GM03348 (cell line): ENCODE measurements at places on chromosomes 16 and 17.
A peak's percentile ranks its signal among the peaks of the same experiment; 100 is the strongest.

GRCh38 chr16:51062039-51062438 is 89.0 kb downstream of the SALL1 start:
- no peak for DNase-seq

DNA sequence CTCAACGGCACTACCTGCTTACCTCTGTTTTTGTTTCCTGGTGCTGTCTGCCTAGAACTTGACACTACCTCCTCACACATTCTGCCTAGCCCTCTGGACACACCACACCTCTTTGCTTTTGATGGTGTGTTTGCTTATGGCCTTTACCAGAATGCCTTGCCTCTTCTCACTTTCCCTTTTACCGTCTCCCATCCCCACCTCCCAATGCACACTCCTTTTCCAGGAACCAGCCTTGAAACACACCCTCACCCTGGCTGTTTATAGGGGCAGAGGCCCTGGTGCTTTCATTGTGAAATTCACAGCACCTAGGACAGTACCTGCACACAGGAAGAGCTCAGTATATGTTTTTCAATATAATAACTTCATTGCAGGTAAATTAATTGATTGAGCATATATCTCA is 56.2 kb downstream of the MAP2K6 start:
- no peak for DNase-seq

GRCh38 chr16:89905511-89906139 is 13.0 kb upstream of the MC1R start:
- no peak for DNase-seq

GRCh38 chr16:16798504-16798903 is 419.6 kb downstream of the NPIPA7 start:
- no peak for DNase-seq

- no peak for DNase-seq
Observed at GRCh38 chr17:46862949-46863348, 11.6 kb downstream of the WNT9B start.

DNA sequence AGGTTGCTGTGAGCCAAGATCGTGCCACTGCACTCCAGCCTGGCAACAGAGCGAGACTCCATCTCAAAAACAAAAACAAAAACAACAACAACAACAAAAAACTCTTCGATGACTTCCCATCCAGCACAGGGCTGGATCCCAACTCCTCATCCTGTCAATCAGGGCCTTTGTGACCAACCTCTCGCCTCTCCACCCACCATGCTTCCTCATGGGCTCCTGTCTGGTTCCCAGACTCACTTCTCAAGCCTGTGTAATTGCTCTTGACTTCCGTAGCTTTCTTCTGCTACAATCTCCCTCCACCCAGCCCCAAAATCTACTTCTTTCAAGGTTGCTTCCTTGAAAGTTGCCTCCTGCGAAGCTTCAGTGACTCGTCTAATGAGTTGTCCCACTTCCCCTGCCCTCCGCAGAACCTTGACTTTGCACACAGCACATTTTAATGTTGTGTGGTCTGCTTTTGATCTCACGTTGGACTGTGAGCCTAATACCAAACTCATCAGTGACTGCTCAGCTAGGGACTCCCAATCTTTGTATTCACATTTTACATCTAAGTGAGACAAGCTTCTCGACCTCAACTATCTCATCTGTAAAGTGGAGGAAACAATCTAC is 936 bp upstream of the RASL10B start:
- no peak for DNase-seq

- no peak for DNase-seq
Observed at GRCh38 chr16:84085773-84086172, 31.0 kb downstream of the MBTPS1 start.

DNA sequence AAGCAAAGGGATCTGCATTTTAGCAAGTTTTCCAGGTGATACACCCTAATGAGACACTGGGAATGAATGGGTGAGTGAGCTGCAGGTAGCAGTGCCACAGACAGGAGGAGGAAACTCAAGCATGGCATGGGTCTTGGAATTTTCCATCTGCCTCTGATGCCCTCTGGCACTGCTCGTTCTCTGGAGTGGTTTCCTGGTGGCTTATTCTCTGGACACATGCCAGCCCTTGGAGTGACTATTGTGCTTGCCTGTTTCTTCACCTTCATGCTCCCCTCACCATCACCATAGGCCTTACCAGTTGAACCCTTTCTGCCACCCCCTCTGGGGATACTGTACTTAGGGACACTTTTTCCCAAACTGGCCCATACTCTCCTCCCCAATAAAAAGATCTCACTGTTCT is 1.6 kb downstream of the COASY start:
- DNase-seq = no peak

GRCh38 chr16:66843191-66843590 is 1.0 kb upstream of the CA7 start:
- no peak for DNase-seq

GRCh38 chr17:49407086-49407485 is 7.6 kb downstream of the PHB1 start:
- DNase-seq = no peak

- DNase-seq = peak; percentile 69
Observed at GRCh38 chr17:6639586-6640535, 650 bp downstream of the KIAA0753 start.

DNA sequence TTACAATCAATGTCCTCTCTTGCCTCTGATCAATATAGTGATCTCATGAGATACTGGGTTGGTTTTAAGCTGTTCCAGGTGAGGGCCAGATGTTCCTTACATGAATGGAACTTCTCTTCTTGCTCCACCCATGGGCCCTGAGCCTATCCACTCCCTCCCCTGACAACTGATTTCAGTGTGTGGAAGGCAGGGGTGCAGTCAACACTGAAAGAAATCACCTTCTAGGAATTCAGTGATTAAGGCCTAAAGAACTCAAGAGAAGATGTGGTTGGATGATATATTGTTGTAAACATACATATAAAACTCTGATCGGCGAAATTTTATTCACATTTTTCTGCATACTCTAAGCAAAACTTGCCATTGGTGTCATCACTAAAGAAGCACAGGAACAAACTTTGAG is 6.7 kb upstream of the GOSR2 start:
- no peak for DNase-seq

- no peak for DNase-seq
Observed at GRCh38 chr16:56534847-56535383, 15.1 kb upstream of the BBS2 start.

DNA sequence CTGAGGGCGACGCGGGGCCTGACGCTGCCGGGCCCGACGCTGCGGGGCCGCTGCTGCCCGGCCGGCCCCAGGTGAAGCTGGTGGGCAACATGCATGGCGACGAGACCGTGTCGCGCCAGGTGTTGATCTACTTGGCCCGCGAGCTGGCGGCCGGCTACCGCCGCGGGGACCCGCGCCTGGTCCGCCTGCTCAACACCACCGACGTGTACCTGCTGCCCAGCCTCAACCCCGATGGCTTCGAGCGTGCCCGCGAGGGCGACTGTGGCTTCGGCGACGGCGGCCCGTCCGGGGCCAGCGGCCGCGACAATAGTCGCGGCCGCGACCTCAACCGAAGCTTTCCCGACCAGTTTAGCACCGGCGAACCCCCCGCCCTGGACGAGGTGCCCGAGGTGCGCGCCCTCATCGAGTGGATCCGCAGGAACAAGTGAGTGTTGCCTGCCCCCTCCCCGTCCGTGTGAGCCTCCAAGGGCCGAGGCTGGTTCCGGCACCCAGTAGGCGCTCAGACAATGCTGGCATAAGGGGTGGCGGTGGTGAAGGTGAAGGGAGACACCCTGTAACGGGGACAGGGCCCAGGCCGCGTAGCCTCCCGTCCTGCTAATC is 676 bp downstream of the CPD start:
- peak; percentile 37 for DNase-seq

GRCh38 chr17:62725791-62726249 is 82.3 kb downstream of the MARCHF10 start:
- no peak for DNase-seq

DNA sequence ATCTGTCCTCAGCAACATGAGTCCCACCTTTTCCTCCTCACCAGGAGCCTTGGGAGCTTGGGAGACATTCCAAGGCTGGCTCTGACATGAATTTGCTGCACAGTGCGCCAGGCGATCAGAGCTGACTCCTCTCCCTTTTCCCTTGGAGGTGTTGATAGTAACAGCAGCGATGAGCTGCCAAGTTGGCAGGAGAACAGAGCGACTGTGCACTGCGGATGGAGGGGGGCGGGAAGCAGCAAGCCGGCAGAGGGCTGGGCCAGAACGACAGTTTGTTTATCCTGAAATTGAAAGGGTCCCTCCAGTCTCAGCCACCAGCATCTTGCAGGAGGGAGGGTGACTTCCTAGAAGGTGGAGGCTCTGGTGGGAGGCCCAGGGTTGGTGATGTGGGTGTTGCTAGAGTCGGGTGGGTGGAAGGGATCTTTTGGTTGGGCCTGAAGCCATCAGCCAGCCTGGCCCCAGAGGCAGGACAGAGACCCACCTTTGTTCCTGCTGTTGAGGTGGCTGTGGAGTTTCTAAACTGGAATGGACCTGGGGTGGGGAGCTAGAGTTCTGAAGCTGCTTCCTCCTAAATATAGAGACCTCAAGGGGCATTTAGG is 22.5 kb upstream of the DYNLL2 start:
- peak; percentile 34 for DNase-seq

DNA sequence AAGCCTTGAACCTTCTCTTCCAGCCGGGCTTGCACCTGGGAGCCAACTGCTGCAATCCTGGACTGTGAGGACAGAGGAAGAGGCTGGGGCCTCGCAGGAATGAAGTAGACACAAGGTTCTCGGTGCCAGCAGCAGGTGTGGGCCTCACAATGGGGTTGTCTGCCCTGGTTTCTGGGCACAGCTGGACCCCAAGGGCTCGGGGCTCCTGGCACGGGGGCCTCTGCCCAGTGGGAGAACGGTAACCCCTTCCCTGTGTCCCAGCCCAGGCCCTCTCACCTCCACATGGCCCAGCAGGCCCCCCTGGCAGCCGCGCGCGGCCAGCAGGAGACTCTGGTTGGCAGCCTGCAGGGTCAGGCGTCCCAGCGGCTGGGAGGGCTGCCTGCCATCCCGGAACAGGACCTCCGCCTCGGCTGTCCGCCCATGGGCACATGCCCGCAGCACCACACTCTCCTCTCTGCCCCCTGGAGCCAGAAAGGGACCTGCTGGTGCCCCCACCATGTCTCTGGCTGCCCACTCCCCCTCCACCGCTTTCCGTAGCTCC is 46.9 kb downstream of the RMI2 start:
- no peak for DNase-seq

GRCh38 chr17:16314189-16314588 is 39.1 kb downstream of the CENPV start:
- DNase-seq = no peak

- no peak for DNase-seq
Observed at GRCh38 chr17:9183306-9183705, 162.0 kb downstream of the NTN1 start.

- no peak for DNase-seq
Observed at GRCh38 chr16:85072076-85072860, 40.0 kb downstream of the CIBAR2 start.

- DNase-seq = no peak
Observed at GRCh38 chr16:67893743-67894399, 817 bp downstream of the PSKH1 start.

GRCh38 chr16:88538366-88539060 is 31.7 kb upstream of the ZC3H18 start:
- no peak for DNase-seq

GRCh38 chr16:24203675-24204074 is 52.5 kb upstream of the CACNG3 start:
- DNase-seq = no peak

DNA sequence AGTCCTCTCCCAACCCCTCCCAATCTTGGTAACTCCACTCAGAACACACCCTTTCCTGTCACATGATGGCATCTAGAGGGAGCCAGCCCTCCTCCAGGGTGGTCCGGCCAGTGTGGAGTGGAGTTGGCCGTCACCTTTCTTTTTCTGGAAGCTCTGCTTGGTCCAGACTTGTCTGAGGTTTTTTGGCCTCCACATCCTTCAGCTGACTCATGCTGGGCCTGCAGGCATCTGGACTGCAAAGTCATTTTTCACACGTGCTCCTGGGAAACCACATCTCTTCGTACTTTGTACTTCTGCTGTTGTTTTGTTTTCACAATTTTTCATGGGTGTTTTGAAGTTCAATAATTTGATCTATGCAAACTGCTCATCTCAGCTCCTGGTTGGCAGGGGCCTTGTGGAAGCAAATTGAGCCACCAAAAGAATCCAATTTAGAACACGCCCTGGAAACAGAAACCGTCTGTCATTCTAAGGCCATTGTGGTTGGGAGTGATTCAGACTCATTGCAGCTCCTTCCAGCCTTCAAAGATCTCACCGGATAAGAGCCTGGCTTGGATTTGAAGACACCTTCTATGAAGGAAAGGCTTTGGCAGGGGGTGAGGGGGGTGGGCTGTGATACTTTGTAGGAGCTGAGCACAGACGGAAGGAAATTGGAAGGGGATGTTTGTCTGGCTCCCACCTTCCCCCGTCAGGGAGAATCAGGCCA is 42.4 kb upstream of the NF1 start:
- peak; percentile 91 for DNase-seq

DNA sequence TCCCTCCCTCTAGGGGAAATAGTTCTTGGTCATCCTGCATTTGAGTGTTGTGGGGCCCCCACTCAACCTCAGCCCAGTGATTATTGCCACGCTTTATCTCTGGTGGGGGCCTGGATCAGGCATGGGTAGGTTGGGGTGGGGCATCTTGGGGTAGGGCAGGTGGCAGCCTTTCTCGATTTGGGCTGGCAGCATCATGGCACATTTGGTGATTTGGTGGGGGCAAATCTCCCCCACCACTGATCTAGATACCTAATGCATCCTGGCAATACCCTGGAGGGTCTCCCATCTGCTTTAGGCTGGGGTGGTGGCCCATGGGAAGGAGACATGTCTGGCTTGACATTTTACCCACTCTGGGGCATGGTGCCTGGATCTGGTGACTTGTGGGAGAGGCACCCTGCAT is 40.2 kb downstream of the NLRP1 start:
- DNase-seq = no peak

DNA sequence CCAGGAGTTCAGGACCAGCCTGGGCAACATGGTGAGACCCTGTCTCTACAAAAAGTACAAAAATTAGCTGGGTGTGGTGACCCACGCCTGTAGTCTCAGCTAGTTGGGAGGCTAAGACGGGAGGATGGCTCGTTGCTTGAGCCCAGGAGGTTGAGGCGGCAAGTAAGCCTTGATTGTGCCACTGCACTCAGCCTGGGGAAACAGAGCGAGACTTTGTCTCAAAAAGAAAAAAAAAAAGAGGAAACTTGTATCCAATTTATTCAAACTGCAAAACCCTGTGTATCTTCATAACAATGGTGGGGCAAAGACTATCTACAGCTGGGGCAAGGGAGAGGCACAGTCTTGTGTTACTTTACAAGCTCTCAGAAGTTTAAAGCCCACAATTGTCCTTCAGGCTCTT is 21.5 kb downstream of the GRB7 start:
- DNase-seq = no peak

- no peak for DNase-seq
Observed at GRCh38 chr16:79836144-79836543, 235.6 kb upstream of the MAF start.
